ENCODE measurements at places on chromosomes 12 and 14.
A peak's percentile ranks its signal among the peaks of the same experiment; 100 is the strongest.

- no peak for DNase-seq
Observed at GRCh38 chr14:75977582-75977943, 4.2 kb downstream of the TGFB3 start.

DNA sequence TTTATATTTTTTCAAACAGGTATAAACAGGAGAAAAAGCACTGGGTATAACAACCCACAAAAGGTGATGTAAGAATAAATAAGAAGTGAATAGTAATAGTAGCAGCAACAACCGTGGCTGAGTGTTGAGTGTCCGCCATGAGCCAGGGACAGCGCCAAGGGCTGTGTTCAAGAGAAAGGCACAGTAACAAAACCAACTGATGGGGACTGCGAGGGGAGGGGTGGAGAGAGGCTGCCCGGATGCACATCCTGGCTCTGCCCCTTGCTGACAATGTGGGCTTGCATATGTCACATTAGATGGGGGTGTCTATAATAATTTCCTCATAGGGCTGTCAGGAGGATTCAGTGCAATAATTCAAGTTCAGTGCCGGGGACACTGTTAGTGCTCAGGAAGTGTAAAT lies 912.4 kb downstream of the VRK1 start:
- no peak for DNase-seq

GRCh38 chr12:103696101-103696500 lies 109.0 kb downstream of the STAB2 start:
- no peak for DNase-seq

GRCh38 chr14:90722590-90722989 lies 93.6 kb downstream of the TTC7B start:
- peak; percentile 14 for DNase-seq

DNA sequence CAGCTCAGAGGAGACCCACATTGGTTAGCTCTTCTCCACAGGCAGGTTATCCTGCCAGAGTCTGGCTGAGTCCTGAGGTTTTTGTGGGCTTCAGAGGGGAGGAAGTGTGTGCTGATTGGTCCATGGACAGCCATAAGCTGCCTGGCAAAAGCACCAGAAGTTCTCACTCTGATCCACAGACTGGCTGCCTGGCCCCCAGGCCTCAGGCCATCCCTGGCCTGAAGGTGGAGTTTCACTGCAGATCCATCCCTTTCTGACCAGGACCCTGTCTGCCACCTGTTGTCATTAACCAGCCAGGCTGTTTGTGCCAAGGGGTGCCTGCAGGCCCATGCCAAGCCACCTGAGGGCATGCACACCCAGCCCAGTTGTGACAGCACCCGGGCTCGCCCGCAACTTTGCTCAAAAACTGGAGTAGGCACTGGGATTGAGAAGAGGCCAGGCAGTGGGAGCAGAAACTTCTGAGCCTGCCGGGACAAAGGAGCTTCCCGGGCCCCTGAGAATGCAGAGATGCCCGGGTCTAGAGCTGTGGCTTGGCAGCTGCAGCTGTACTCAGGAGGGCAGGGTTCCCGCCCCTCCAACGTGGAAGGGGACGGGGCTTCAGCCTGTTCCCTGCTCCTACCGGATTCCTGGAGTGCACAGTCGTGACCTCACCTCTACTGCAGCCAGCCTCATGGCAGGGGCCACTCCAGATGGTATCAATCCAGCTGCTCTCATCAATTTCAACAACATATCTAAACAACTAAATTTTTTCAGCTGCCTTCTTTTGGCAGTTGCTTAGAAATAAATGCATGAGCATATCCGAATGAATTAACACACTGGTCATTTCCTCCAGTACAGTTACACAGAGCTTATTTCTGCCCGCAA lies 1277.3 kb downstream of the SLC16A7 start:
- DNase-seq, result no peak

DNA sequence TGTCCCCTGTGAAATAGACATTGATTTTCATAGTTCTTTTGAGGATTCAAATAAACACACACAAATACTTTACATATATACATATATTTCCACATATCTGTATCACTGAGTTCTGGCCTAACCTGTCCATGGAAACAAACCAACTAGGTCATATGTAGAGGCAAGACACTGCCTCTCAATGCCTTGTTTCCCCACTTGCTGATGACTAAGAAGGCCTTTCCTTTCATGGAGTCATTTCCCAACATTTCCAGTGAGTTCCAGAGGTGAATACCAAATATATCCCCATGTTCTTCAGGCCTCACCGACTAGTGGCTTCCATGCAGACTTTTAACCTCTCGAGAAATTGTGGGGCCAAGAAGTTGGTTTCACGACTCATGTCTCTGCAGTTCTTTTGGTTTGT lies 120.8 kb downstream of the DNAI7 start:
- DNase-seq, result no peak

Data from naive B cell (primary cell).